ENCODE measurements at places on chromosomes 4 and X.

GRCh38 chr4:18961266-18961665 is 939.7 kb upstream of the LCORL start:
- no peak for DNase-seq

GRCh38 chrX:77114501-77114900 is 332.7 kb upstream of the FGF16 start:
- no peak for DNase-seq

- no peak for DNase-seq
Measured at GRCh38 chr4:13865871-13866669, 238.5 kb upstream of the BOD1L1 start.

DNA sequence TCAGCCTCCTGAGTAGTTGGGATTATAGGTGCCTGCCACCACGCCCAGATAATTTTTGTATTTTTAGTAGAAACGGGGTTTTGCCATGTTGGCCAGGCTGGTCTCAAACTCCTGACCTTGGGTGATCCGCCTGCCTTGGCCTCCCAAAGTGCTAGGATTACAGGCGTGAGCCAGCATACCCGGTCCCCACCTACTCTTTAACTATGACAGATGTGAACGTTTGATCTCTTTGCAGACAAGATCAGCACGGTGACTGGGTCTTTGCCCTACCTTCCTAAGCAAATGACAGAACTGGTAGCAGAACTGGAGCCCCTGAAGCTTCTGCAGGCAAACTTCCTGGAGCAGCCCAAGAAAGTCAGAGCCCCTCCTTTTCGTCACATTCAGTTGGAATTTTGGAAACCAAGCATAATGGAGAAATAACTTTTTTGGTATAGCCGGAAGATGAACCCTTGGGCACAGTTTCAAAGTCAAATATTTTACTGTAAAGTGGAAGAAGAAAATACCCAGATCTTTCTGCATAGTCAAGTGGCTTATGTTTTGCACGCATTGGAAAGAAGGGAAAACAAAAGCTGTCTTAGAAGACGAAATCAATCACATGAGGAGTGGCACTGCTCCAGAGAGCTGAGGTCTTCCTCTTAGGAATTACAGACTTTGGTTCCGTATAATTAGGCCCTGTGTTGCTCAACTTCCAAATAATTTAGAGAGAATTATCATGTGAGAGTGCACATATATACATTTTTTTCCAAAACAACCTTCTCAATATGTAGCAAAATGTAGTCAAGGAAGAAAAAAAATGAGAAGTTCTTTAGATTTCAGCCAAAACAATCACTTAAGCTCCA is 90.6 kb downstream of the SORBS2 start:
- DNase-seq: no peak

GRCh38 chr4:87932718-87933141 is 42.8 kb upstream of the SPP1 start:
- DNase-seq: no peak

DNA sequence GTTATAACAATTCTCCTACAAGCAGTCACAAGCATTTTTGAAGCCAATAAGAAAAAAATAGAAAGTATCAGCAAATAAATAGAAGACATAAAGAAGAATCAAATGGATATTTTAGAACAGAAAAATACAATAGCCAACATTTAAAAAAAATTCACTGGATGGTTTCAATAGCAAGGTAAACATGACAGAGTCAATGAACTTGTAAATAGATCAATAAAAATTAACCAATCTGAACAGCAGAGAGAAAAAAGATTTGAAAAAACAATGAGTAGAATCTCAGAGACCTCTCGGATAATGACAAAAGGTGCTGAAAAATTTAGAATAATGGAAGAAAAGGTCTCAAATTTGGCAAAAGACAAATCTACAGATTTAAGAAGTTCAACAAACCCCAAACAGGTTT is 33.3 kb upstream of the RAB33B start:
- DNase-seq: no peak

- DNase-seq: no peak
Measured at GRCh38 chr4:153787061-153787560, 1.8 kb downstream of the SFRP2 start.

GRCh38 chrX:1394731-1395501 is 3.0 kb upstream of the SLC25A6 start:
- DNase-seq: peak; percentile 19

Data from activated naive CD4-positive, alpha-beta T cell treated with anti-CD3 and anti-CD28 coated beads, Interleukin-2, amount 10 ng/mL, durations not matched to agents 7 days and 5 days (primary cell).